Stimulated activated CD4-positive, alpha-beta T cell treated with anti-CD3 and anti-CD28 coated beads, Interleukin-1b, Interleukin-23, amount 100 ng/mL, for 1 hour (primary cell): ENCODE measurements at places on chromosomes 4 and X.

DNA sequence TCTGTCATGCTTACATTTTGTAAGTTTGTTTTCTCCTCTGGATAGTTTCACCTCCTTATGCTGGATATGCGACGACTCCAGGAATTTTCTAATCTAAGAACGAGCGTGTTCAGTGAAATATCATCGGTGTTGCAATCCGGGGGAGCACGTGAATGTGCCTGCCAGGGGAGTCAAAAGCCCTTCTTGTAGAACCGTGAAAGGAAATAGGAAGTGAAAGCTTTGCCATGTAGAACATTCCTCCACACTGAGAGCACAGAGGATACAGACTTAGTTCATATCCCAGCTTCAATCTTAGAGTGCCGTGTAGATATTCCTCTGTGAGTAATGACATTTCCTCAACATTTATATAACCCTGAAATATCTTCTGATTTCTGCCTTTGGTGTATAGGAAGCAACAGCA is 121.2 kb downstream of the VEGFC start:
- no peak for DNase-seq

DNA sequence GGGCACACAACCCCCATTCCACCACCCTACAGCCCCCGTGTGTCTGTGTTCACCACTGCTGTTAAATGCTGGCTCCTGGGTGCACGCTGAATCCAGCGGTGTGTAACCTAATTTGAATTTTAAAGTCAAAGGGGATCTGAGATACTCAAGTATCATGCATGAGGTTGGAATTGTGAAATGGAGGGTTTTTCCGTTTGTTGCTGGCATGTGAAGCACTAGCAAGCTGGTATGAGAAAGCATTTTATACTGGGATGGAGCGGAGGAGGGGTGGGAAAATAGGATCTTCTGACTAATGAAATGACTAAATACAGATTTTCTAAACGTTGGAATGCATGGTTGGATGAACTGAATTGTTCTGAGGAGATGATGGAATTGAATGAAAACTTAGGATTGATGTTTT is 36.9 kb upstream of the FAT1 start:
- DNase-seq: no peak

GRCh38 chrX:136963973-136964372 is 69.8 kb downstream of the GPR101 start:
- DNase-seq: no peak

GRCh38 chr4:185395238-185395955 is at the start of gene LRP2BP:
TSS of gene LRP2BP (minus strand) at chr4:185395924. CDS start at chr4:185378186, 17,738 bp downstream.
- no peak for DNase-seq

GRCh38 chr4:173766171-173766600 is 236.2 kb upstream of the HAND2 start:
- DNase-seq: no peak

GRCh38 chr4:78766650-78767049 is 9.5 kb upstream of the BMP2K start:
- no peak for DNase-seq

DNA sequence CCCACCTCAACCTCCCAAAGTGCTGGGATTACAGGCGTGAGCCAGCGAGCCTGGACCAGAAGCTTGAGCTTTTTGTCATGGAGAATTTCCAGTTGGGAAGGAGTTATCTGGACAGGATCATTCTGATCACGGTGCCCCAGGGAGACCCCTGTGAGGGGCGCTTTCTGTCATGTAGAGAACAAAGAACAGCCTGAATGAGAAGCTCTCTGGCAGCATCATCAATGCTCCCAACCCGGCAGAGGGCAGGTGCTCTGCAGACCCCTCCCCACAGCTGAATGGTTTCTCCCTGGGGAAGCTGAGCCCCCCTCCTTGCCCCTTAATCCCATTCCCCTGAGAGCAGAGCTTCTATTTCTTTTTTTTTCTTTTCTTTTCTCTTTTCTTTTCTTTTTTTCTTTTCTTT is 7.3 kb upstream of the CSF2RA start:
- DNase-seq: no peak

DNA sequence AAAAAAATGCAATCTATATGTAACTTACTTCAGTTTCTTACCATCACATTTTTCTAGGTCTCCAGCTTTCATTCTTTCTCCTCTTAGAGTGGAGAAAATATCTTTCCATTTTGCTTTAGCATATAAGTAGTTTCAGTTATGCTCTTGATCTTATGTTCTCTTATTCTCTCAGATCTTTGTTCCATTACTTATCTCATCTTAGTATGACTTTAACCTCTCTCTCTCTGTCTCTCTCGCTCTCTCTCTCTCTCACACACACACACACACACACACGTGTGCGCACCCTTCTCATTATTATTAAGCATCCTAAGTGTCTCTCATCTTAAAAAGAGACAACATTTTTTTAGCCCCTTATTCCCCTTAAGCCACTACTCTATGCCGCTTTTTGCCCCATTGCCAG is 92.8 kb downstream of the FAAH2 start:
- DNase-seq: no peak

DNA sequence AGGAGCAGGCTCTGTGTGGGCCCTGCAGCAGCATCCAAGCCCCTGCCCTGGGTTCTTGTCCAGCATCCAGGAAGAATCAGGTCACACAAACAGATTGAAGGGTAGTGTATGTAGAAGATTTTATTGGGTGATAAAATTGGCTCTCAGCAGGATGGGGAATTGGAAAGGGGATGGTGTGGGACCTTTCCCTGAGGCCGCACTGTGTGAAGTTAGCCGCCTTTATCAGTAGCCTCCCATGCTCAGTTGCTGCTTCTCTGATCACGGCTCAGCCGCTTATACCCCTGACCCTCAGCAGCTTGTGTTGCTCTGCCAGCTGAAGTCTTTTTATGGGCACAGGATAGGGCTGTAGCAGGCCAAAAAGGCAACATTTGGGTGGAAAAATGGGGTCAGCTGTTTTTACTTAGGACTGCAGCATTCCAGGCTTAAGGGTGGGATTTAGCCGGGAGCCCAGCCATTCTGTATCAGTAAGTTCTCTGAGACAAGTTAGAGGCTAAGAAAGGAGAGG is 35.2 kb upstream of the CCNG2 start:
- no peak for DNase-seq

- DNase-seq: no peak
Observed at GRCh38 chrX:109709129-109709631, 23.9 kb downstream of the ACSL4 start.

DNA sequence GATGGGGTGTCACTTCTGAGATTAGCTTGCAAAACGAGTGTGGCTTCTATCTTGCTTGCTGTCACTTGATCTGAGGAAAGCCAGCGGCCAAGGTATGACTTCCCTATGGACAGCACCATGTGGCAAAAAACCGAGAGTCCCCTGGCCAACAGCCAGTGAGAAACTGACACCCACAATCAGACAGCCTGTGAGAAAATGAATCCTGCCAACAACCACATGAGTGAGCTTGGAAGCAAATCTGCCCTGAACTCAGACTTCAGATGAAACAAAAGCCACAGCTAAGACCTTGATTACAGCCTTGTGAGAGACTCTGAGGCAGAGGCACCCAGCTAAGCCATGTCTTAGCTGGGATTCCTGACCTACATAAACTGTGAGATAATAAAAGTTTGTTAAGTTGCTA is 45.5 kb downstream of the PPP1R2C start:
- no peak for DNase-seq

DNA sequence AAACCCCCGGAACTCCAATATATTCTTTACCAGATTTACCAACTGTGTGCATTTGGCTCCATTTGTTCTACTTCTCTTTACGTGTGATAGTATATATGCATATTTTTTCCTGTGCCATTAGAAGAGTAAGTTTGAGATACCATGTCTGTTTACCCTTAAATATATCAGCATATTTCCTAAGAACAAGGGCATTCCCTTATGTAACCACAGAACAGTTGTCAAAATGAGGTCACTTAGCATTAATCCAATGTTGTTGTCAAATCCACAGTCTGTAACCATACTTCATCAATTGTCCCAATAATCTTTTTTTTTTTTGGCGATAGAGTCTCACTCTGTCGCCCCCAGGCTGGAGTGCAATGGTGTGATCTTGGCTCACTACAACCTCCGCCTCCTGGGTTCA is 55.2 kb downstream of the TBC1D14 start:
- no peak for DNase-seq

- DNase-seq: no peak
Observed at GRCh38 chrX:3388457-3388856, 42.0 kb upstream of the MXRA5 start.

- DNase-seq: no peak
Observed at GRCh38 chrX:135923353-135923752, 29.8 kb downstream of the SAGE1 start.

GRCh38 chr4:78426972-78427371 is 124.6 kb upstream of the ANXA3 start:
- no peak for DNase-seq

- no peak for DNase-seq
Observed at GRCh38 chrX:45322382-45322781, 121.7 kb upstream of the DIPK2B start.

GRCh38 chr4:2789793-2790582 is 2.9 kb upstream of the SH3BP2 start:
- no peak for DNase-seq

- no peak for DNase-seq
Observed at GRCh38 chr4:140342620-140343019, 30.8 kb upstream of the SCOC start.

DNA sequence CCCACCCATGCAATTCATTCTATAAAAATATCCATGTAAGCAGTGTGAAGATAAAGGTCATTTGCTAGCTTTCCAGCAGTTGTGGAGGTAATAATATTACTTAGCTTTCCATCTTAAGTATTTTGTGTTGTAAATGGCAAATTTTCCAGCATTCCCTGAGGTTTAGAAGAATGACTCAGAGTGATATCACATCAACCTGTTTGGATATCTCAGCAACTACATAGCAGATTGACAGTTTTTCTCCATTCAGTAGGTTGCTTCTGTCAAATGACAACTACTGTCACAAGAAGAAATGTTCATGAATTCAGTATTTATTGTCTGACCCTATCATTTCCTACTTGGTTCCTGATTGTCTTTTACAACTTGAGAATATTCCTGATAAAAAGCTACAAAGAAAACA is 434.9 kb upstream of the GALNTL6 start:
- no peak for DNase-seq

DNA sequence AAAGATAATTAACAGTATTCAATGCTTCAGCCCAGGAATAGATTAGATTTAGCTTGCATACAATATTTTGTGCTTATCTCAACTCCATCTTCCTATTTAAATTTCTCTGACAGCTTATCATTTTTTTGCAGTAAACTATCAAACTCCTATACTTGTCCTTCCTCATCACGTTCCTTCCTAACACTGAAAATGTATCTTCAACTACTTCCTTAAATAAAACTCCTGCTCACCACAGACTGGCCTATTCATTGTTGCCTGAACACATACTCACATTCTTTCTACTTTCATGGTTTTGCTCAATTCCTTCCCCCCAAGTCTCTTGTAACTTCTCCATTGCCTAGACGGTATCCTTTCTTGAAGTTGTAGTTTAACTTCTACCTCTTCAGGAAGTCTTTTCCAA is 28.5 kb upstream of the PTPN13 start:
- DNase-seq: no peak

DNA sequence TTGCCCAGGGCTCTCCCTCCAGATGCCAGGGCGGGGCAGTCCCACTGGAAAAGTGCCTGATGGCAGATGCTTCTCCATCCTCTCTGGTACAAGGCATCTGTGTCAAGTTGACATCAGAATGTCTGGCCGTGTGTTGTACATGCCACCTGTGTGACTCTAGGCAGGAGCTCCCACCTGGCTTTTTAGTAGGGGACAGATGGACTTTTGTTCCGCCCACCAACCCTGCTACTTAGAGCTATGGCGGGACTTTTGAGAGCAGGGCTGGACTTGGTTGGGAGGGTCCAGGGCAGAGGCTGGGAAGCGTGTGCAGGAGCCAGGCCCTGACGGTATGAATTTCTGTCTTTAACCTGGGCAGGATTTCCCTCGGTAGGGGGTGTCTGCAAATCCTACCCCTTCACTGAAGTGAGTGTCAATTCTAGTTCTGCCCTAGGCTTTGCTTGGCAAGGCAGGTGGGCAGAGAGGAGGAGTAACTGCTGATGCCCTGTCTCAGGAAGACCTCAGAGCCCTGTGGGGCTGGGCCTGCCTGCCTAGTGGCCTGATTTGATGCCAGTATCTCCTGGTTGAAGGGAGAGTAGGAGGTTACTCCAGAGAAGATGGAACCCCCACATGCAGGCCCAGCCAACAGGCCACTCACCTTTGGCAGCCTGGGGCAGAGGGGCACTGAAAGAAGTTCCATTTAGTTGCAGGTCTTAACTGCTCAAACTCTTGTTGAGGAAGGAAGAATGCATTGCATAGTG is 99.1 kb downstream of the PJA1 start:
- DNase-seq: no peak

DNA sequence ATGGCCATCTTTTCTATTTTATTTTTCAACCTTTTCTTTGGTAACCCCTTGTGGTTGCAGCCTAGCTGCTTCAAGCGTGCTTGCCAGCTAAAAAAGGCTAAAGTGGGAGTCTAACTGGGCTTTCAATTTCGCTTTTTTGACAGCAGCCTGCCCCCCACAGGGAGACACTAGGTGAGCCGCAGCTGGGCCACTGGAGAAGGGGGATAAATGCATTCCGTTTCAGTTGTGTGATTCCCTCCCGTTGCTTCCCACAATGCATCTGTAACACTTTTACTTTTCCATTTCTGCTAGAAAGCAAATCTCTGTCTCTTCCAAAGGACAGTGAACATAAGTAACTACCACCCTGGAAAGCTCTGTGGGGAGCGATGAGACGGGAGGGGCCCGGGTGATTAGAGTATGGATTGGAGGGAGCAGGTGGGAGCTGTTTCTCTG is 86.3 kb upstream of the RAPGEF2 start:
- DNase-seq: no peak

DNA sequence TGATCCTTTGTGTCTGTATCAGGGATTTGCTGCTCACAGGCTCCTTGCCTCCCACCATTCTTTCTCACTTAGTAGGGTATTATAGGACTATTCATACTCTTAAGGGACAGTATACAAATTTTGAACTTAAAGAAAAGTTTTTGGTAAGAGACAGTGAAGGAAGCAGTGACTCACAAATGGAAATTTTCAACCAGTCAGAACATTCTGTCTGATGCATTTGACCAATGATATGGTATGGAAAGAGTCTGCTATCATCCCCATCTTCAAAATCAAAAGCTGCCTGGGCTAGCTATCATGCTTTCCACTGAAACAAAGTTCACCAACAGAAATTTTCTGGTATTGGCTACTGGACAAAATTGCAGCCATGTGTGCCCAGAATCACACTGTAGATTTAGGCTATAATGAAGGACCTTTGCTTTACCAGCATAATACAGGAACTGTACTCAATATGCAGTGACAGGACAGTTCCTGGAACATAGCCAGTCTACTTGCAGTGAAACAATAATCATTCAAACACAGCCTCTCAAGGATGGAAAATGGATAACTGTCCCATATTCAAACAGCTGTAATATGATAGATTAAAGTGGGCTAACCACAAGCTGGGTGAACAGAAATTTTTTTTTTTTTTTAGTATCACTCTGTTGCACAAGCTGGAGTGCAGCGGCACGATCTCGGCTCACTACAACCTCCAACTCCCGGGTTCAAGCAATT is 109.0 kb upstream of the ACSL4 start:
- no peak for DNase-seq
